Stimulated activated CD4-positive, alpha-beta T cell treated with anti-CD3 and anti-CD28 coated beads, Interleukin-15, amount 100 ng/mL, for 1 hour (primary cell): ENCODE measurements at places on chromosomes 7 and 10.

- no peak for DNase-seq
Measured at GRCh38 chr10:122161795-122162194, 109.3 kb upstream of the BTBD16 start.

GRCh38 chr7:80488851-80489370 is 23.0 kb downstream of the GNAT3 start:
- no peak for DNase-seq

GRCh38 chr7:121313793-121314676 is 14.8 kb upstream of the WNT16 start:
- DNase-seq, result no peak

- DNase-seq, result no peak
Measured at GRCh38 chr10:22942437-22942836, 14.6 kb downstream of the ARMC3 start.

DNA sequence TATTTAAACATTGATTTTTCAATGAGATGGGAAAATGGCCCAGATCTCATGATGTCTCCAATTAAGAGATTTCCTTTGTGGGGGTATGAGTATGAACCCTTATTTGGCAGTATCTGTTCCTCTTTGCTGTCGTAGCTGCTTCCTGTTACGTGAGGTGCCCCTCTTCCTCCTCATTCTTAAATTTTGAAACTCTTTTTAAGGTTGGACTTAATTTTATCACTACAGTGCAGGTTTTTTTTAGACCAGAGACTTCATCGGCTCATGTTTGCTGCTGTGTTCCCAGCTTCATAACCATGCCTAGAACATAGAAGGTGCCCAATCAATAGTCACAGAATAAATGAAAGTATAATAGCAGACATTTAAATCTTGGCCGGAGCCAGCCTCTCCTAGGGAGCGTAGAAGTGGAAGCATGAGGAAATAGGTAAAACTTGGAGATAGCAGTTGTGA is 2.4 kb downstream of the MIOS start:
- no peak for DNase-seq

DNA sequence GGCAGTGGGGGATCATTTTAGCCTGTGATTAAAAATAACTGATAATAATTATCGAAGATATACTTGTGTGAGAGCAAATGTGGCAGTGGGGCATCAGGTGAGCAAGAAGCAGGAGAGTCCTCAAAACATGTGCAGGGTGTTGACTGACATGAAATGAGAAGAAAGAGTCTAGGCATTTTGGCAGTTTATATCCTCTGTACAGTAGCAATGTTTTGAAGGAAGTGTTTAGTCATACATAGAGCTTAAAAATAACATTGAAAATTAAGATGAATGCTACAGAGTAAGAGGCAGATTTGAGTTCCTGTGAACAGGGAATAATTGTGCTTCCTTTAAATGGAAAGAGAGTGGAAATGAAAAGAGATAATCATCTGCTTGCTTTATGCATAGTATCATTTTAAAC is 47.4 kb downstream of the VPS50 start:
- DNase-seq, result no peak

DNA sequence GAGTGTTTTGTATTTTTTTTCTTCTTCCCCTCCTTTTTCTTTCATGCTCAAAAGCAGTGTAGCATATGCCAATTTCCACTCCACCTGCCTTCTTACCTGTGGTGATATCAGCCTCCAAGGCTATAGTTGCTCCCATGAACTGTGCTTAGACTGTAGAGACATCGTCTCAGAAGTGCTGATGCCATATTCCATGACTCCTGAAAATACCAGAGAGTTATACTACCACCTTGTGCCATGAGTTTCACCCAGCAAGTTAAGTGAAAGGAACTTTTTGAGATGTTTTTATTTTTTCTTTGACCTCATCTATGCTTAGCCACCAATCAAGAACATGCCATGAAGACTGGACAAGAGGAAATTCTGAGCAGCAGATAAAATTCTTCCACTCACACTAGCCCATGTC is 142.8 kb upstream of the SEMA3E start:
- DNase-seq, result no peak

GRCh38 chr10:84540022-84540616 is 211.7 kb downstream of the CCSER2 start:
- no peak for DNase-seq

- DNase-seq, result no peak
Measured at GRCh38 chr7:121558288-121558687, 162.2 kb upstream of the FAM3C start.

- no peak for DNase-seq
Measured at GRCh38 chr7:50531401-50531911, 33.7 kb downstream of the DDC start.

DNA sequence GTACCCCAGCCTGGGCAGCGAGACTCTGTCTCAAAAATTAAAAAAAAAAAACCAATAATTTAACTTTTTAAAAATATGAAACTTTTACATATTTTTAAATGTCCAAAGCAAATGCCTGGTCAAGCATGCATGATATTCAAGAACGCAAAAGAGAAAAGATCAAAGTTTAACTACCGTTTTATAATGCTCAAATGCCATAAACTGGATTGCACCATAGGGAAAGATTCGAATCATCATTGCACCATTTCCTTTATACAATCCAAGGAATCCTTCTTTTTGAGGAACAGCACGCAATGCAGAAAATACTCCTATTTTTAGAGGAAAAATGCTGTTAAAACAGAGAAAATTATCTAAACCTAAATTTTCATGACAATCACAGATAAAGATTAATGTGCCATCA is 20.9 kb downstream of the SLC25A16 start:
- DNase-seq, result no peak

- DNase-seq, result no peak
Measured at GRCh38 chr7:139131-139530, 53.2 kb upstream of the FAM20C start.

DNA sequence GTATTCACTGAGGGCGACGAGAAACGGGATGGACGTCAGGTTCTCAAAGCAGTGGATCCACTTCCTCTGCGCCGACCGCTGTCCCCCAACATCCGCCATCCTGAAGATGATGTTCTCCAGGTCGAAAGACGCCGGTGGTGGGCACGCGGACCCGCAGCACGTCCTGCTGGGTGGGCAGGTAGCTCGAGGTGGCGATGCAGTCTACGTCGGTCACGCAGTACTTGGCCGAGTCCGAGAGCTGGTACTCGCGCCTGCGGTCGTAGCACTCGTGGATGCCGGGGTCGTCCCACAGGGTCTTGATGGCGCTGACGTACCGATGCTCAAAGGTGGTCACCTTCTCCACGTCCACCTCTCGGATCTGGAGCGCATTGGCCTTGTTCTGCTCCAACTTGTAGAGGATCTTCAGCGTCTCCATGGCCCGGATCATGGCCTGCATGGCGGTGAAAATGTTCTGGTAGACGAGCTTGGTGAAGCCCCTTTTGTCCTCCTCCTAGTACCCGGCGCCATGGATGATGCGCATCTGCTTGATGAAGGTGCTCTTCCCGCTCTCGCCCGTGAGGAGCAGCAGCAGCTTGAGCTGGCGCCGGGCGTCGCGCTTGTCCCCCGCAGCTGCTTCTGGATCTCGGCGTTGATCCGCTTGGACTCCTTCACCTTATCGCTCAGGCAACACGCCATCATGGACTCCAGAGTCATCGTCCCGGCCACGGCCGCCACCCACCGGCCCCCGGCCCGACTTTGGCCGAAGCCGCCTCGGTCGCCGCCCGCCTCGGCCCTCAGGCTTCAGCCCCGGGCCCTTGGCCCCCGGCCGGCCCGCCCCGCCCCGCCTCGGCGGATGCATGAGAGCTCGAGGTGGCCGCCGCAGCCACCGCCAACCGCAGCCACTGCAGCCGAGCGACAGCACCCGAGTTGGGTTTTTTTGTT is 122.9 kb upstream of the KCTD7 start:
- no peak for DNase-seq

DNA sequence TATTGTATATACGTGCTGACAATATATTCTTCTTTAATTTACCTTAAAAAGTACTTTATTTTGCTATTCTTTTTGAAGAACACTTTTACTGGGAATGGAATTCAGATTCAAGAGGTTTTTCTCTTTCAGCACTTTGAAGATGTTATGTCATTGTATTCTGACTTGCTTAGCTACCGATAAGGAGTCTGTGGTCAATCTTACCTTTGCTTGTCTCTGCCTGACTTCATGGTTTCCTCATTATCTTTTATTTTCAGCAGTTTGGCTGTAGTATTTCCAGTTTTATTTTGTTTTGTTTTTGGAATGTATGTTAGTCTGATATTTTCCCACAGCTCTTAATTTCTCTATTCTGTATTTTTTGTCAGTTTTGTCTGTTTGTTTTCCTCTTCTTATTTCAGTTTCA is 187.9 kb upstream of the SMIM30 start:
- no peak for DNase-seq

GRCh38 chr10:96740579-96741281 is 20.4 kb upstream of the PIK3AP1 start:
- DNase-seq, result no peak

GRCh38 chr7:42096681-42097561 is 140.1 kb downstream of the GLI3 start:
- no peak for DNase-seq

DNA sequence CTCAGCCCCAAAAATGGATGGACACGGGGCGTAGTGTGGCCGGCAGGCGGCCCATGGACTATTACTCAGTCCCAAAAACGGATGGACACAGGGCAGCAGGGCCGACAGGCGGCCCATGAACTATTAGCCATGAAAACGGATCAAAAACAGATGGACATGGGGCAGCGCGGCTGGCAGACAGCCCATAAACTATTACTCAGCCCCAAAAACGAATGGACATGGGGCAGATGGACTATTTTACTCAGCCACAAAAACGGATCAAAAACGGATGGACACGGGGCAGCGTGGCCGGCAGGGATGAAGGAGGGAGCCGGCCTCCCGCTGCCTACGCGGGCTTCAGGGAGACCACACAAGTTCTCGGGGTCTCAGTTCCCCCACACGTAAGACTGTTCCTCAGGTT is 32.9 kb downstream of the GPER1 start:
- DNase-seq, result no peak

DNA sequence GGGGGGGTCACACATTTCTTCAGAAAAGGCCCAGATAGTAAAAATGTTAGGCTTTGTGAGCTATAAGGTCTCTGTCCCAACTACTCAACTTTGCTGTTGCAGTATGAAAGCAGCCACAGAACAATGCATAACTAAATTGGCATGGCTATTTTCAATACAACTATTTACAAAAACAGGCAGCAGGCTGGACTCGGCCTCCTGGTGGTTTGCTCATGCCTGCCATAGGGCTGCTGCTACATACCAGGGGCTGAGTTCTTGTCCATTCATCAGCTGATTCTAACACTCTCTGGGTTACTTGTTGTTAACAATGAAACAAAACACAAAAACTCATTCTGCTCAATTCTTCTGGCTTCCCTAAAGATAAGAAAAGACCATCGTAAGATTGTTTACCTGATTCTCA is 109.4 kb upstream of the ADAM12 start:
- DNase-seq, result no peak

DNA sequence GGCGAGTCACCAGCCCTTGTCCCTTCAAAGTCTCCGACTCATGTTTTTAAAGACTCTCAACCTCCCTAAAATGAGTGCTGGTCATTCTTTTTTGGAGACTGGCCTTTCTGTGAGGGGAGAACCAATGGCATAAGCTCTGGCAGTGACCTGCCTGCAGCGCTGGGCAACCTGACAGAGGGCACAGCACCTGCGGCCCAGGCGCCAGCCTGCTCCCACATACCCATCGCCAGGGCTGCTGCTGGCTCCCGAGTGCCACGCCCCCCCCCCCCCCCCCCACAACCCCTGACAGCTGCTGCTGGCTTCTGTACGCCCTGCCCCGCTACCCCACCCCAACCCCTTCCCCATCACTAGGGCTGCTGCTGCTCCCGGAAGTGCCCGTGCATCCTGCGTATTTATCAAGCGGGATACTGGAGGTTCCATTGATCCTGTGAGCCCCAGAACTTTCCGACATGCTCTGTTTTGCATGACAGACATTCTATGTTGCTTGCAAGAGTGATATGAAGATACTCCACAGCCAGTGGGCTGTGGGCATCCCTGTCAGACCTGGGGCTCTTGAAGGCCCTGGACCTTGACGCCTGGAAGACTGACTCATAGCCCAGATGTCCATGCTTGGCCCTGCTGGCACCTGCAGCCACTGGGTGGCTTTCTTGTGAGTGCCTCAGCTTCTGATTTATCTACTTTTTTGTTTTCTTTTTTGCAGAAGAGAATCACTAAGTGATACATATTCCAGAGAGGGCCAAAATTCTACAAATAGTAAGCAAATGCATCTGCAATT is 243.9 kb downstream of the ZMYND11 start:
- DNase-seq, result no peak

DNA sequence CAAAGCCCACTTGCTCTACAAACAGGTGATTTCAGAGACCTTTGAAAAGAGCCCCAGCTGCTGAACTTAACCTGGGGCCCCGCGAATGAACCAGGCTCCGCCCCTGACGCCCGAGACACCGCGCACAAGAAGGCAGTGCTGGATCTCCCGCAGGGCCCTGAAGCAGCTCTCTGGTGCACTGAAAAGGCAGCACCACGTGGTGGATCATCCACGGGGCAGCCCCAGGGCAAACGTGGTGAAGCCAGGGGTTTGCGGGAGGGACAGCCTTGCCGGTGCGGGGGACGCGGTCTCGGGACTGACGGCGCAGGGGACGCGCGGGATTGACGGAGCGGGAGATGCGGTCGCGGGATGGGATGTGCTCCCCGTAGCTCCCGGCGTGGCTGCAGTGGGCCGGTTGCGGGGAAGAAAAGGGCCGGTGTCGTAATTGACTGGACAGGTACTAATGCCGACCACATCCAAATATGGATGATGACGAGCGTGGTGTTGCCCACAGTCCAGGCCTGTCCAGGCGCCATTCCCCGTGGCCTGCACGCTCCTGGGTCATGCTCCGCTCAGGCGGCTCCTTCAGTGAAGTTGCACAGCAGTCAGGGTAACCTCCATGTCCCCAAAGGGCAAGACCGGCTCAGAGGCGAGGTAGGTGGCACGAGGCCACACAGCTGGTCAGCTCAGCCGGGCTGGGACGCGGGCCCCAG is 421.1 kb downstream of the DNAJB6 start:
- DNase-seq, result no peak

DNA sequence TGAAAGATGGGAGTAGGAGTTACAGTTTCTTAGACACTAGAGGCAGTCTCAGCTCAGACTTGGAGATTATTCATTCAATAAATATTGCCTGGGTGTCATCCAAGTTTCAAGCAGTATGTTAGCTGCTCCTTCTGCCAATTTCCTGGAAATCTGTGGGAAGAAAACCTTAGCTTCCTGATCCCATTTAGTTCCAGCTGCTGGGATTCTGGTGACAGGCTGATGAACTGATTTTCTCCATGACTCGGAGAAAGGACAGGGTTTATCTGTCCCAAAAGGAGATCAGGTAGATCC is 95.8 kb downstream of the CLEC2L start:
- DNase-seq, result no peak
